OCI-LY7 (cell line): ENCODE measurements at places on chromosomes 13 and 19. TPM values are rescaled to one million over a fixed set of nuclear protein-coding genes. Genes with fewer than 3 reads are reported as not detected.

Gene TEX101
- total RNA-seq, result not detected in 2 replicates

Gene NLRP12
- total RNA-seq, result not detected in 2 replicates

Gene PSG5
- total RNA-seq, result not detected in 2 replicates

Gene RFPL4A
- total RNA-seq, result not detected in 2 replicates

Gene DACH1
- not detected in 2 replicates for total RNA-seq

Gene PPP5C
- total RNA-seq, result 103 and 105 TPM in 2 replicates

Gene SLC25A23
- 65.5 and 65.7 TPM in 2 replicates for total RNA-seq

Gene IZUMO2
- not detected in 2 replicates for total RNA-seq

Gene PCCA
- 2.7 and 5.6 TPM in 2 replicates for total RNA-seq

Gene CGB7
- total RNA-seq, result not detected in 2 replicates

Gene ZNF563
- total RNA-seq, result 5.9 and 6.6 TPM in 2 replicates

Gene SIGLEC7
- not detected in 2 replicates for total RNA-seq

Gene SMIM24
- 6.8 and 11.3 TPM in 2 replicates for total RNA-seq

Gene ZNF730
- 27.9 and 30.6 TPM in 2 replicates for total RNA-seq

Gene COMP
- total RNA-seq, result not detected in 2 replicates

Gene PSG1
- not detected in 2 replicates for total RNA-seq

Gene RNF225
- total RNA-seq, result 0.77 and 1.7 TPM in 2 replicates

Gene TLE2
- 1.1 and 1.2 TPM in 2 replicates for total RNA-seq

Gene SPRED3
- total RNA-seq, result 2.1 and 3.0 TPM in 2 replicates

Gene APOC4
- not detected in 2 replicates for total RNA-seq

Gene ZNF607
- total RNA-seq, result 13.2 and 13.8 TPM in 2 replicates

Gene SLC25A41
- not detected in 2 replicates for total RNA-seq

Gene PTGER1
- 0.23 TPM in 1 of 2 replicates, not detected in the other for total RNA-seq

Gene ZNF749
- total RNA-seq, result 14.2 and 18.0 TPM in 2 replicates

Gene IFNL1
- not detected in 2 replicates for total RNA-seq

Gene FOXA3
- total RNA-seq, result 0.57 TPM in 1 of 2 replicates, not detected in the other

Gene MYADM
- total RNA-seq, result 0.55 and 0.82 TPM in 2 replicates

Gene LILRA1
- total RNA-seq, result not detected in 2 replicates

Gene EDNRB
- total RNA-seq, result not detected in 2 replicates

Gene POU2F2
- 59.5 and 66.5 TPM in 2 replicates for total RNA-seq

Gene SLC7A9
- not detected in 2 replicates for total RNA-seq

Gene KIR3DL1
- total RNA-seq, result not detected in 2 replicates

Gene CCDC122
- total RNA-seq, result 19.8 and 21.6 TPM in 2 replicates

Gene CBY2
- total RNA-seq, result not detected in 2 replicates

Gene TMEM150B
- total RNA-seq, result not detected in 2 replicates

Gene CEACAM20
- total RNA-seq, result not detected in 2 replicates

Gene PIAS4
- 34.4 and 35.0 TPM in 2 replicates for total RNA-seq

Gene SELENOW
- total RNA-seq, result 29.9 and 31.2 TPM in 2 replicates

Gene WDR87
- 0.08 and 0.09 TPM in 2 replicates for total RNA-seq

Gene ETV2
- total RNA-seq, result 1.7 and 2.0 TPM in 2 replicates

Gene ZNF45
- total RNA-seq, result 9.7 and 12.7 TPM in 2 replicates

Gene QPCTL
- 25.1 and 26.3 TPM in 2 replicates for total RNA-seq

Gene CYP4F22
- not detected in 2 replicates for total RNA-seq

Gene VSTM1
- total RNA-seq, result not detected in 2 replicates

Gene DPF1
- total RNA-seq, result 11.3 and 11.4 TPM in 2 replicates

Gene DIRAS1
- total RNA-seq, result 0.52 TPM in 1 of 2 replicates, not detected in the other

Gene C19orf33
- total RNA-seq, result not detected in 2 replicates

Gene FGF21
- total RNA-seq, result not detected in 2 replicates

Gene PLK5
- 0.17 and 0.26 TPM in 2 replicates for total RNA-seq

Gene FUT3
- 0.63 TPM in 1 of 2 replicates, not detected in the other for total RNA-seq

Gene SULT2A1
- total RNA-seq, result not detected in 2 replicates

Gene VSTM2B
- not detected in 2 replicates for total RNA-seq

Gene LGALS4
- 1.1 and 1.3 TPM in 2 replicates for total RNA-seq

Gene IGLON5
- not detected in 2 replicates for total RNA-seq

Gene ZNF610
- total RNA-seq, result 2.1 and 2.6 TPM in 2 replicates

Gene ERICH4
- not detected in 2 replicates for total RNA-seq

Gene FFAR3
- 0.19 and 0.31 TPM in 2 replicates for total RNA-seq

Gene NUFIP1
- total RNA-seq, result 11.3 and 11.4 TPM in 2 replicates
